ACHN (cell line): ENCODE measurements at places on chromosomes 3 and 15.
A peak's percentile ranks its signal among the peaks of the same experiment; 100 is the strongest.

- no peak for DNase-seq
Observed at GRCh38 chr3:122246199-122246598, 62.7 kb downstream of the CASR start.

DNA sequence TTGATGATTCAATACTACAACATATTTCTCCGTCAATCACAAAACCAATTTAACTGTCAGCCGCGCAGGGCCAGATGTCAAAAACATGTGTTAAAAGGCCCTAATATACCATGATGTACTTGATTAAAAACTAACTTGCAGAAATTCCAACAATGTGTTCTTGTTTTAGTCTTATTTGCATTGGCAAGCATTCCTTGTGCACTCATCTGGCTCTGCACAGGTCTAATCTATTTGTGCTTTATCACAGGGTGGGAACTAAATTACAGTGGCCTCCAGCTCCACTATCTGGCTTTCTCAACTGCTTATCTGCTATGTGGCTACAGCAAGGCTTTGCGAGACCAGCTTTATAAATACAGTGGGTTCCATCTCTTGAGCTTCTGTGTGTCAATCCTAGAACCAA lies 455.5 kb downstream of the ERC2 start:
- DNase-seq: no peak

GRCh38 chr15:101059381-101060341 lies 140.5 kb downstream of the LRRK1 start:
- DNase-seq: no peak

GRCh38 chr15:52783929-52784798 lies 6.0 kb downstream of the ONECUT1 start:
- no peak for DNase-seq

- no peak for DNase-seq
Observed at GRCh38 chr15:67267440-67267839, 12.9 kb downstream of the IQCH start.

GRCh38 chr3:182937293-182938051 lies 42.9 kb downstream of the DCUN1D1 start:
- no peak for DNase-seq

DNA sequence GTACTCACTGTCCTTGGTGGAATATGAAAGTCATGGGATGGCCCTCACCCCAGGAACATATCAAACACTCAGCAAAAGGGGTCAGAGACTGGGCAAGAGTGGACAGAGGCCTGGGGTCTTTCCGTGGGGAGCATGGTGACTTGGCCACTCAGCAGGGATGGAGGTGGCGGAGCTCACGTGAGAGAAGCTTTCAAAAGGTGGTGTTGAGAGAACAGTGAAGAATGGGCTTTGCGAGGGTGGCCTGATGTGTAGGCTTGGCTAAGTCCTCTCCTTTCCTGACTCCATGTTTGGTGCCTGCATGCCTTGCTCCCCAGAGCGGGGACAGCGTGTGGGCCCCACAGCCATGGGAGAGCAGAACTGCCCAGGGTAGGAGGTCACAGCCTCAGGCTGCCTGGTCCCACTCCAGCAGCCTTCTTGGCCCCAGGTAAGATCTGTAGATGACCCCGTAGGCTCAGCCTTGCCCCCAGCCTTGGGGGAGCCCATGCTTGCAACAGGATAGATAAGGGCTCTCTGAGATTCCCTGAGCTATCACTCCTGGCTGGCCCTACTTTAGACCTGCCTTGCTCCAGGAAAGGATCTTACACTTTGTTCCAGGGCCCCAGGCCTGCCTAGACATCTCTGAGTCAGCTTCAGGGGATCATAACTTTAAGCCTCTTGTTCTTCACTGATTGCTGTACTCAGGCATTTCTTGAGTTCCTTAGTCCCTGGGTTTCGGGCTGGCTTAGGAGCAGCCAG lies 17.0 kb downstream of the RPLP1 start:
- no peak for DNase-seq

- DNase-seq: no peak
Observed at GRCh38 chr15:45143946-45144345, 14.2 kb downstream of the DUOX1 start.

GRCh38 chr15:64828985-64829384 lies 3.5 kb upstream of the PIF1 start:
- DNase-seq: no peak

- DNase-seq: peak; percentile 49
Observed at GRCh38 chr3:119034256-119035013, at the start of gene IGSF11. Gene IGSF11, minus strand, starts transcription at chr3:119034846. Its CDS starts 264 bp downstream, at chr3:119034582.

DNA sequence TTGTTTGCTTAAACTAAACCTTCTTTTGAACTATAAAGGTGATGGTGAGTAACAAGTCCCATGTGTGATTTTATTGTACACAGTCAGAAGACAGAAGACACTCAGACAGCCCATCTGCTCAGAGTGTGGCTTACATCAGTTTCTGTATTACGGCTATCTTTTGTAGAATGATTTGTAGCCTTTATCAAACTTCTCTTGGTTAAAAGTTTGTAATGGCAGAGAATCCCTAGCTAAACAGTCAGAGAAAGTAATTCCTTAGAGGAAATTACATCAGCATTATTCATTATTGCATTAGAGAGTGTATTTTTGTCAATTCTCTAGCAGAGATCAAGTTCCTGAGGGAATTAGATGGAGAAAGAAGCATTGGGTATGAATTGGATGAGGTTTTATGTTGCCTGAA lies 500.8 kb downstream of the CNTN4 start:
- no peak for DNase-seq

DNA sequence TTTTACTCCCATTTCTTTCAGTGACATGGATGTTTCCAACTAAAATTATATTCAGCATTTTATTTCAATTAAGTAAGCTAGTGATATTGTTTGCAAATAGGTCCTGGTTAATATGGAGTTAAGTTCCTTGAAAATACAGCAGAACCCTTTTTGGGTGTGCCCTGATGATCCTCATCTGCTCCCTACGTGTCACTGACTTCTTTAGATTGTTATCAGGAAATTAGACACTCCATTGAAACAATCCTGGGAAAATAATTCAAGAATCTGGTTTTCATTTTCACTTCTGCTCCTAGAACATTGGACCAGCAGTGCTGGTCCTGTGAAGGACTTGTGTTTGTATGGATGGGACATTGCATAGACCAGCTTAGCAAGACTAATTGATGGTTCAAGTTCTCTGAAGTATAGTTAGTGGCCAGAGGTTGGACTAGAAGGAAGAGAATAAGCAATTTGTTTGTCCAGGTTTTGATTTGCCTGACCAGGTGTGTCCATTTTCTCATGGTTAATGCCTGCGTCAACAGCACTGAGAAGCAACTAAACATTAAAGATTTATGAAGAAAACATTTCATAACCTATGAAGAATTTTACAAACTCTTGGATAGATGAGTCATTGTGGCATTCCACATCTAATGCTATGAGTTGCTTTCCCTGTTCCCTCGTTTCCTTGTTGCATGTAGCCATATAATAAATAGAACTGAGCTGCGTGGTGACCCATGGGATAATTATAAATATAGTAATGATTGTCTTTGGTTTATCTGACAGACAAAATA lies 95.8 kb downstream of the ZPLD1 start:
- DNase-seq: no peak

- no peak for DNase-seq
Observed at GRCh38 chr3:194367992-194368841, 1.3 kb downstream of the LRRC15 start.

DNA sequence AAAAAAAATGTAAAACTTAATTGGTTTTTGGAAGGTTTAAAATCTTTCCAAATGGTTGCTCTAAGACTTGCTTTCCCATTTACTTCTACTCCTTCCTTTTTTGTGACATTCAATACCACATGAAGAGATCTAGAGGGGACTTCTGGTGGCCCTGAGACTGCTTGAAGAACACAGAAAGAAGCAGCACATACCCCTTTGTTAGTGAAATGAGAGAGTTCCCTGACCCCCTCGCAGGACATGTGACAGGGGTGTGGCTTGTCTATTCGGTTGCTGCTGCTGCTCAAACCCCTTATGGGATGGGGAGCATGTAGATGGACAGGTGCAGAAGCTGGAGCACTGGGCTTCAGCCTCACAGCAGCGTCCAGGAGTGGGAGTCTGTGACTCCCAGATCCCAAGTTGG lies 71.0 kb downstream of the ZMAT3 start:
- DNase-seq: no peak

- DNase-seq: no peak
Observed at GRCh38 chr3:42053476-42053875, 37.7 kb upstream of the TRAK1 start.

DNA sequence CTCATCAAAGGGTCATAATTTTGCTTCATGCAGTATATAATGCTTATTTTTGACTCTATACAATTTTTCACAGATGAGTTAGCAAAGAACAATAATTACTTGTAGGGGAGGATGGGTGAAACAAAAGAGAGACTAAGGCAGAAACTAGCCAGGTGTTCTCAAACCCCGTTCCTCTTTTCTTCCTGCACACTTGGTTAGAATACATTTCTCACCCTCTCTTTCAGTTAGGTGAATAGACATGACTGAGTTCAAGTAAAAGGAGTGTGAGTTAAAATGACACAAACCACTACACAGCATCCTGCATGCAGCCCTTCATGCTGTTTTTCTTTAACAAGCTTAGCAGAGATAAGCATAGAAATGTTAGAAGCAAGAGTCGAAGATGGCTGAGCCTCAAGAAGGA lies 922.2 kb downstream of the TBL1XR1 start:
- DNase-seq: no peak

- no peak for DNase-seq
Observed at GRCh38 chr15:97998307-97999071, 38.0 kb downstream of the ARRDC4 start.

DNA sequence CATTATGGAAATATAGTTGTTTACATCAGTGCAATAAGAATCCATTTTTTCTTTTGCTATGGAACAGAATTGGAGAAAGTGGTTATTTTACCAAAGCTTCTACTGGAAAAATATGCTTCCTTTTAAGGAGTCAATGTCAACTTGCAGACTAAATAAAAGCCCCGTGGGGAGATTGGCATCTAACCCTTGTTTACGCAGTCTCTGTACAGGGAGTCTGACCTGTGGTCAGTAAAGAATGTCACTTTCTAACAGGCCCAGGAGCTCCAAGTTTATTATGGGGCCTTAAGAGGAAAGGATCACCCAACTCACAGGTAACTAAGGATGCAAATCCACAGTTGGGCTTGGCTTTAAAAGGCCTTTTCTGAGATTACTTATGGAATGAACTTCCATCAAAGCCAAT lies 1751.2 kb downstream of the SI start:
- DNase-seq: no peak

DNA sequence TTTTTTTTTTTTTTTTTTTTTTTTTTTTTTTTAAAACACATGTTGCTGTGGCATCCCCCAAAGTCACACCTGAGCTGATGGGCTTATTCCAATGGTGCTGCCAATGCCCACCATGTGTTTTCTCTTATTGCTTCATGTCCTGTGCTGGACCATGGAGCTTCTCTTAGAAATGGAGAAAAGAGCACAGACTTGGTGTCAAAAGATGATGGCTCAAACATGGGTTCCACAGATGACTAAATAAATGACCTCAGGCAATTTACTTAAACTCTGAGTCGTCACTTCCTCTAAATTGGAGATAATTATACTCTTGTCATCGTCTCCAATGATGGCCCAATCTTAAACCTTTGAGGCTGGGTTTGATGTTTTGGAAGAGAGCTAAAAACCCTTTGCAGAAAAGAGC lies 28.1 kb downstream of the CHST2 start:
- no peak for DNase-seq

DNA sequence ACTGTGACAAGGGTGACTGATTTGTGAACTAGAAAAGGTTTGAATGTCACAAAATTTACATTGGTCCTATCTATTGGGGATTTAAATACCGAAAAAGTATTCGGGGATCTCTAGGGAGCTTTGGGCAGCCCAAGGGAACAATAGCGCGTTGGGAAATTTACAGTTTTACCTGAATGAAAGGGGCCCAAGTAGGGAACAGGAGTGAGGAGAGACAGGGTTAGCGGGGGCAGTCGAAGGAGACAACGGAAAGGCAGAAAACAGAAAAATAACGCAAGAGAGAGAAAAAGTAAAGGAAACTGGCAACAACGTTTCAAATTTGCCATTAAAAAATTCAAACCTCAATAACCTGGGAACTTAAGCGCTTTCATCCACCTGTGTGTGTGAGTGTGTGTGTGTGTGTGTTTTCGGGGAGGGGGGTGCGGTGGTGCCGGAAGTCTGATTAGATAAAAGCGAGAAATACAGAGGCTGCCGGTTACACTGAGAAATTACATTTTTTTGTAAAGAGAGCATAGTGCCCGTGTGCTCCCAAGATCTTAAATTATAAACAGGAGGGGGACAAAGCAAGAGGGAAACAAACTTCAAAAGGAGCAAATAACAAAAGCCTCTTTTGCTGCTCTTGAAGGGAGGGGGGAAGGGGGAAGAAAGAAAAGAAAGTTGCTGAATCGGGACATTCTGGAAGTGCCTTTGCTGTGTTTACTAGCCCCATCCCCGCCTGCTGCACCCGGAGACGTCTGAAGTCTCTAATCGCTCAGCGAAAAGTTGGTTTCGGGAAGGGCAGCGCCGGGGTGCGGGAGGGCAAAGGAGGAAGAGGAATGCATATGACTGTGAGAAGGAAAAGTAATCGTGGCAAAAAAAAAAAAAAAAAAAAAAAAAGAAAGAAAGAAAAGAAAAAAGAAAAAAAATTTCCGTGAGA lies 721 bp upstream of the ZIC1 start:
- DNase-seq: no peak

- DNase-seq: no peak
Observed at GRCh38 chr3:159472611-159473010, 516.0 kb upstream of the IL12A start.

DNA sequence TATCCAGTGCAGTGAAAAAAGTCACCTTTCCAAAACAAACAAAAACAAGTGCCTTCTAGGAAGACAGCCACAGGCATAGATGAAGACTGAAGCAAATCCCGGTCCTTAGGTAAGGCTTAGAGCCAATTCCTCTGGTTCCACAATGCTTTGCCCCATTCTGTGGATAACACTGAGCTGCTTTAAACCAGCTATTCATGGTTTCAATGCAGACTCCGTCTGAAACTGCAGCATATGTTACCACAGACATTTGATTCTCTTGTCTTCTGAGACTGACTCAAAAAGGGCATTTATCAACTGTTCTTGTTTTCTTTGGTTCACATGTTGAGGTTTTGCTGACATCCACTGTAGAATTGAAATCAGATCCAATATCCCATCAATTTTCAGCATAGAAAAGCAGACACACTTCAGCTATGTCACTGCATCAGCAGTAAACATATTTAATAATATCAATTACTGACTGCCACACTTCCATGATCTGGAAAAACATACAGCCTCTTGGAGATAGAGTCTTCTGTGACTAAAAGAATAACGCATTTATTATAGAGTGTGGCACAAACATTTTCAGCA lies 659.3 kb downstream of the ROBO2 start:
- DNase-seq: no peak

GRCh38 chr3:183310936-183311335 lies 57.9 kb downstream of the B3GNT5 start:
- DNase-seq: no peak

DNA sequence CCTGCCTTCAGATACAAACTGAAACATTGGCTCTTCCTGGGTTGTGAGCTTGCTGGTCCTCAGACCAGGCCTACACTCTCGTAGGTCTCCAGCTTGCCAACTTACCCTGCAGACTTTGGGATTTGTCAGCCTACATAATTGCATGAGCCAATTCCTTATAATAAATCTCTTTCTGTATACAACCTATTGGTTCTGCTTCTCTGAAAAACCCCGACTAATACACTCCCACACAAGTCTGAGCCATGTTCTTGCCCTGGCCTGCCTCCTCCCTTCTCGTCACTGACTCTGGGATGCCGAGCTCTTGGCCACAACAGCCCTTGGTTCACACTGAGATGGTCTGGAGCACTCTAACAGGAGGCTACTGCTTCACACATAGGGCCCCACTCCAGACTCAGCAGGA lies 9.5 kb downstream of the CYP19A1 start:
- no peak for DNase-seq

GRCh38 chr3:98545940-98546339 lies 14.2 kb downstream of the GPR15 start:
- DNase-seq: no peak
